ENCODE measurements at places on chromosomes 7 and 10. TPM values are rescaled to one million over a fixed set of nuclear protein-coding genes. Genes with fewer than 3 reads are reported as not detected.

IDI1 gene
- total RNA-seq = 63.2 TPM

ADAM12 gene
- 126 TPM for total RNA-seq

ATP6V1F gene
- total RNA-seq = 193 TPM

LIPJ gene
- total RNA-seq = not detected

CUZD1 gene
- 0.17 TPM for total RNA-seq

PDE6C gene
- total RNA-seq = not detected

FGFR2 gene
- 11.8 TPM for total RNA-seq

ADAM22 gene
- 1.5 TPM for total RNA-seq

SLC26A5 gene
- not detected for total RNA-seq

UFSP1 gene
- total RNA-seq = 3.3 TPM

UPK3B gene
- not detected for total RNA-seq

DNA sequence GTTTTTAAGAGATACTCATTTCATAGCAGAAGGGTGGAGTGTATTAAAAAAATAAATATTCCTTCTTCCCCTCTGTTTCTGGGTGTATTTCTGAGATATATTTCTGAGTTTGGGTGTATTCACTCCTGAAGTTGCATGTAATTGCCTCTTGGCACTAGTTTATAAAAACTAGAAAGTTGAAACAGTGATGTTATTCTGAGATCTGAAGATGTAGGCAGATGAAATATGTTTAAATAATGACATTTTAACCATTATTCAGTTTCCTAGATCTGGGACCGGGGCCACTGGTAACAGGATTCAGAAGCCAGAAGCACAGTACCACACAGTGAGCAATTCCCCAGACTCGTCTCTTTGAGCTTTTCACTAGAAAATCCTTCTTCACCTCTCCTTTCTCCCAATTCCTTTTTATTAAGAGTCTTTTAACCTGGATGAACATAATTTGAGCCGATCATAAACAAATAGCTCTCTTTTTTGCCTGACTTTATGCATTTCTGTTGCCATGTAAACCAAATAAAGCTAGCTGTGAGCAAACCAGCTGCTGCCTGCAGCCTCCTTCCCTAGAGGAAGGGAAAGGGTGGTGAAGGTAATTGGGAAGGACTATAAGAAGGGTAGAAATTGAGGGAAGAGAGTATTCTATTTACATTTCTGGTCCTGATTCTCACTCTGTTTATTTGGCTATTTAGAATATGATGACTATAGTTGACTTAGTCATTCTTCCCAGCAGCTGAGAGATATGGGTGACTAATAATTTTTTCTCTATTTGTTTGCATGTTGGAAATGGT is 101.8 kb upstream of the STRIP2 start:
- peaks cover 7% of the 10 kb centered on the region for H3K4me1 ChIP-seq
- no peaks in the 10 kb centered on the region for H3K27me3 ChIP-seq
- H3K36me3 ChIP-seq = no peaks in the 10 kb centered on the region

DNA sequence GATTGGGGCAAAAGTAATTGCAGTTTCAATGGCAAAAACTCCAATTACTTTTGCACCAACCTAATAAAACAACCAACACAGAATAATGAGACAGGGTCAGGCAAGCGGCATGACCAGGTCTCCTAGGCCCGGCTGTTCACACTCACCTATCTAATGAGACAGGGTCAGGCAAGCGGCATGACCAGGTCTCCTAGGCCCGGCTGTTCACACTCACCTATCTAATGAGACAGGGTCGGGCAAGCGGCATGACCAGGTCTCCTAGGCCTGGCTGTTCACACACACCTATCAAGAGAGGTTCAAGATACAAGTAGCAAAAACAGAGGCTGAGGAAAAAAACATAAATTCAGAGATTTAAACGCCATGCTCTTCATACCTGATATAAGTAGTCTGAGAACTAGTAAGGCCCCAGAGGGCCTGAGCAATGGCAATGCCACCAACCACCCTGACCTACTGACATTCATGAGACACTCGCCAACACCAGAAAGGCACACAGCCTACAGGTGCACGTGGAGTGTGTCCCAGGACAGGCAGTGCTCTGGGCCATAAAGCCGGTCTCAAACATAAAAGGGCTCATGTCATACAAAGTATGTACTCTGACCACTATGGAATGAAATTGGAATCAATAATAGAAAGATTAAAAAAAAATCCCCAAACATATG is 40.6 kb upstream of the NCAPG2 start:
- H3K4me1 ChIP-seq = peaks cover 15% of the 10 kb centered on the region
- H3K4me3 ChIP-seq = no peak overlapping the region
- DNase-seq = no peak
- peaks cover 12% of the 10 kb centered on the region for H3K36me3 ChIP-seq
- H3K27ac ChIP-seq = no peak overlapping the region

GRCh38 chr10:1324903-1325302 is 268.7 kb downstream of the WDR37 start:
- no peaks in the 10 kb centered on the region for H3K27me3 ChIP-seq
- no peak overlapping the region for H3K27ac ChIP-seq
- no peaks in the 10 kb centered on the region for H3K36me3 ChIP-seq

- no peaks in the 10 kb centered on the region for H3K36me3 ChIP-seq
- no peak for DNase-seq
- no peaks in the 10 kb centered on the region for H3K4me1 ChIP-seq
- H3K27me3 ChIP-seq = no peaks in the 10 kb centered on the region
- H3K27ac ChIP-seq = no peak overlapping the region
Observed at GRCh38 chr10:123044391-123044790, 35.6 kb downstream of the ACADSB start.

GRCh38 chr7:1737523-1737922 is 67.4 kb downstream of the ELFN1 start:
- H3K4me1 ChIP-seq = no peaks in the 10 kb centered on the region
- H3K36me3 ChIP-seq = no peaks in the 10 kb centered on the region
- DNase-seq = no peak
- no peaks in the 10 kb centered on the region for H3K27me3 ChIP-seq

- H3K4me1 ChIP-seq = no peaks in the 10 kb centered on the region
- H3K4me3 ChIP-seq = no peak overlapping the region
- H3K36me3 ChIP-seq = no peaks in the 10 kb centered on the region
- peak; percentile 35 for DNase-seq
- H3K27me3 ChIP-seq = no peaks in the 10 kb centered on the region
Observed at GRCh38 chr7:32104766-32105165, 34.6 kb upstream of the PDE1C start.

GRCh38 chr10:100148353-100149211 is 37.2 kb downstream of the ERLIN1 start:
- no peak overlapping the region for H3K4me3 ChIP-seq
- H3K36me3 ChIP-seq = peaks cover 19% of the 10 kb centered on the region
- H3K27me3 ChIP-seq = no peaks in the 10 kb centered on the region
- no peak overlapping the region for H3K27ac ChIP-seq
- H3K4me1 ChIP-seq = peaks cover 4% of the 10 kb centered on the region
- DNase-seq = peak; percentile 37

DNA sequence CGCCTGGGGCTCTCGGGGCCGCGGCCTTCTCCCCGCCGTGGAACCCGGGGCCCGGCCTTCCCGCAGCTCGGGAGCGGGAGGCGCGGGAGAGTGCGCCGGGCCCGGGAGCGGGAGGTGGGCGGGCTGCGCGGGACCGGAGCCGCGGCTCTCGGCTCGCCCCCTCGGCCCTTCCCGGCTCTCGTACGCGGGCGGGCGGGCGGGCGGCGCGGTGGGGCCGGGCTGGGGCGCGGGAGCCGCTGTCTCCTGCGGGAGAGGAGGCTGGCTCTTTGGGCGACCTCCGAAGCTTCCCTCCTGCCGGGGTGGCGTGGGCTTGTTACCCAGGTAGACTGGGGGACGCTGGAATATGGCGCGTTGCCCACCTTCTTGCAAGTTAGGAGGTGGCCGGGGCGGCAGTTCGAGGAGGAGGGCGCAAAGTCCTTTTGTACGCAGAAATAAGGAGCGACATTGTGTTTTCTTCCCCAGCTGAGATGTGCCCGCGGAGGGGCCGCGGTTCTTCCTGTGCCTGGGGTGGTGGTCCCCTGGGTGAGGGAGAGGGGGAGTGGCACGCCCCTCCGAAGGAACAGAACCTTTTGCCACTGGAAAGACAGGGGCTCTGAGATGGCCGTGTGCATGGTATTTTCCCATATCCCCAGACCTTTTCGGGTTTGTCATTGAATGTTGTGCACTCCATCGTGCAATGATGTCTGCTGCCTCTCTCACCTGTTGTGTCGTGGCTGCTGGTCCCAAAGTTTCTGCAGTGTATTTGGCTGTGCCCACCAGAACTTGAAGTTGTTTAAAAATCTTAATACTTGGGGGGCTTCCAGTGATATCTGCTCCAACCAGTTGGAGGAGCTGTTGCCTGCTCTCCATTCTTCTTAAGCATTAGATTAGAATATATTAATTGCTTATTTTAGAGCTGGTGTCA is 844 bp downstream of the NRF1 start:
- no peaks in the 10 kb centered on the region for H3K27me3 ChIP-seq
- peak overlapping the region; percentile 82 for H3K4me3 ChIP-seq
- H3K4me1 ChIP-seq = peaks cover 13% of the 10 kb centered on the region
- H3K27ac ChIP-seq = peak overlapping the region; percentile 95

DNA sequence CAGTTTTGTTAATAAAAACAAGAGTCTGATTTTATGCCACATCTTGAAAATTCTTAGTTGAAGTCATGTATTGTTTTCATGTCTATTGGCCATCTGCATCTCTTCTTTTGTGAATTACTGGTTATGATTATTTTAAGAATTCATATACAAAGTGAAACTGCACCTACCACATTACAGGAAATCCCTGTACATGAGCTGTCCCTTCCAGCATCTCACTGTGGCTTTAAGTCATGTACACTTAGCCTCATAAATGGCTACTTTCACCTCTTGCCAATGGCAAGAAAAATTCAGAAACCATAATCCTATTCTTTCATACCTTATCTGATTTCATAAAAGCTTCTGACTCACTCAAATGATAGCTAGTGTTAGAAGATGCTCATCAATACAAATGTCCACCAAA is 48.6 kb downstream of the CRTAC1 start:
- DNase-seq = no peak
- no peak overlapping the region for H3K4me3 ChIP-seq
- H3K4me1 ChIP-seq = no peaks in the 10 kb centered on the region
- H3K36me3 ChIP-seq = no peaks in the 10 kb centered on the region
- H3K27ac ChIP-seq = no peak overlapping the region
- peaks cover 9% of the 10 kb centered on the region for H3K27me3 ChIP-seq

- H3K36me3 ChIP-seq = no peaks in the 10 kb centered on the region
- no peaks in the 10 kb centered on the region for H3K27me3 ChIP-seq
- no peak overlapping the region for H3K27ac ChIP-seq
- no peak for DNase-seq
Observed at GRCh38 chr10:129448086-129448485, 19.0 kb upstream of the MGMT start.

GRCh38 chr7:20858951-20859350 is 72.3 kb upstream of the SP8 start:
- no peaks in the 10 kb centered on the region for H3K36me3 ChIP-seq
- no peak for DNase-seq
- no peak overlapping the region for H3K4me3 ChIP-seq
- H3K27me3 ChIP-seq = no peaks in the 10 kb centered on the region
- H3K4me1 ChIP-seq = no peaks in the 10 kb centered on the region
- no peak overlapping the region for H3K27ac ChIP-seq

DNA sequence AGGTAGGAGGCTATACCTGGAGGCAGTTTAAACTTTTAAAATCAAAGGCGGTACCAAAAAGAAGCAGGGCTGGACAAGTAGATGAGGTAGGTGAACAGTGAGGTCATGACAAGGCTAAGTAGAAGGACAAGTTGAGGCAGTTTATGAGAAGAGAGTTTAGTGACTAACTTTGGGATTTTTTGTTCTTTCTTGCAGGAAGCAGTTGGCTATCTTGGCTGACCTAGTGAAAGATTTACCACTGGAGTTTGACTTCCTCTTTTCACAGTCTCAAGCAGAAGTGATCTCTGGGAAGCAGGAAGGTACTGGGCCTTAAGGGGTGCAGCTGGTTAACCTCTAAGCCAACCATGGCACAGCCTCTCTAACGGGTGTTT is 26.3 kb downstream of the ENTPD7 start:
- H3K4me1 ChIP-seq = no peaks in the 10 kb centered on the region
- no peak overlapping the region for H3K27ac ChIP-seq
- no peak overlapping the region for H3K4me3 ChIP-seq
- no peak for DNase-seq

GRCh38 chr7:68922850-68923249 is 675.4 kb upstream of the AUTS2 start:
- no peaks in the 10 kb centered on the region for H3K27me3 ChIP-seq
- no peak overlapping the region for H3K4me3 ChIP-seq
- H3K27ac ChIP-seq = no peak overlapping the region

DNA sequence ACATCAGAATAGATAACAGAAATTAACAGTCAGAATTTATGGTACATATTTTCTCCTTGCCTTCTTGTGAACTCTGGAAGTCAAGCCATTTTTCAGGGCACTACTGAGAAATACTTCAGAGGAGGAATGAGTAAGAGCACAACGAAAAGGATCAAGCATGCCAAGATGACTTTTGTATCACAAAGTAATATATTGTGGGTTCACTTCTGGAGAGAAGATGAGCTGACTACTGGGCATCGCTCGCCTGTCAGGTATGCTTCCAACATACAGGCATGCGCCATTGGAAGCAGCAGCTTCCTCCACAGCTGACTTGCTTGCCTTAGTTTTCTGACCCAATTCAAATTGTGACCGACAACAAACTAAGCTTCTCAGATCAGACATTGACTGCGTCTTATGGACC is 137.3 kb downstream of the VTI1A start:
- no peaks in the 10 kb centered on the region for H3K36me3 ChIP-seq
- no peak overlapping the region for H3K4me3 ChIP-seq
- peak; percentile 33 for DNase-seq

DNA sequence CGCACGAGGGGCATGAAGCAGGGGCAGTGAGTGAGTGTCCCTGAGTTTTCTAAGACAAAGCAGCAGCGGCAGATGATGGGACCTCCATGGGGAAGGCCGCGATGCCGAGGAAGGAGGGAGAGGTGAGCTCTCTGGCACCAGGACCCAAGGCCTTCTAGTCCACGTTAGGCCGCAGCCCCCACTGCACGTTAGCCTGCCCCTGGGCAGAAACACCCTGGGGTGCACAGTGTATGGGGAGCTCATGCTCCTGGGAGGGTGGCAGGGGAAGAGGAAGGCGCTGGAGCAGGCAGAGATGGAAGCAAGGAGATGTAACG is 97.3 kb upstream of the IKZF1 start:
- H3K36me3 ChIP-seq = no peaks in the 10 kb centered on the region
- H3K4me3 ChIP-seq = no peak overlapping the region
- no peaks in the 10 kb centered on the region for H3K4me1 ChIP-seq
- no peaks in the 10 kb centered on the region for H3K27me3 ChIP-seq
- no peak overlapping the region for H3K27ac ChIP-seq

- no peaks in the 10 kb centered on the region for H3K4me1 ChIP-seq
- H3K27me3 ChIP-seq = no peaks in the 10 kb centered on the region
- H3K4me3 ChIP-seq = no peak overlapping the region
- H3K27ac ChIP-seq = no peak overlapping the region
Observed at GRCh38 chr7:100010901-100011300, 4.5 kb upstream of the ZKSCAN1 start.

GRCh38 chr10:98861962-98862361 is 373.7 kb downstream of the HPSE2 start:
- no peak for DNase-seq
- no peak overlapping the region for H3K27ac ChIP-seq
- H3K4me1 ChIP-seq = no peaks in the 10 kb centered on the region
- no peaks in the 10 kb centered on the region for H3K27me3 ChIP-seq
- H3K36me3 ChIP-seq = no peaks in the 10 kb centered on the region
- no peak overlapping the region for H3K4me3 ChIP-seq

- no peaks in the 10 kb centered on the region for H3K4me1 ChIP-seq
- no peaks in the 10 kb centered on the region for H3K36me3 ChIP-seq
- H3K27ac ChIP-seq = no peak overlapping the region
- H3K27me3 ChIP-seq = no peaks in the 10 kb centered on the region
Observed at GRCh38 chr10:86821388-86821999, 65.1 kb downstream of the BMPR1A start.

- no peaks in the 10 kb centered on the region for H3K27me3 ChIP-seq
- H3K4me1 ChIP-seq = no peaks in the 10 kb centered on the region
- DNase-seq = no peak
- H3K36me3 ChIP-seq = no peaks in the 10 kb centered on the region
Observed at GRCh38 chr7:81260152-81260551, 341.3 kb upstream of the SEMA3C start.

All from astrocyte (in vitro differentiated cells and primary cell).